ENCODE measurements at places on chromosomes 6 and 20.

GRCh38 chr6:8175046-8175777 is 72.9 kb upstream of the EEF1E1 start:
- no peak for DNase-seq

- DNase-seq = no peak
These were observed 76.7 kb downstream of the UBE3D start for GRCh38 chr6:82988930-82989351.

DNA sequence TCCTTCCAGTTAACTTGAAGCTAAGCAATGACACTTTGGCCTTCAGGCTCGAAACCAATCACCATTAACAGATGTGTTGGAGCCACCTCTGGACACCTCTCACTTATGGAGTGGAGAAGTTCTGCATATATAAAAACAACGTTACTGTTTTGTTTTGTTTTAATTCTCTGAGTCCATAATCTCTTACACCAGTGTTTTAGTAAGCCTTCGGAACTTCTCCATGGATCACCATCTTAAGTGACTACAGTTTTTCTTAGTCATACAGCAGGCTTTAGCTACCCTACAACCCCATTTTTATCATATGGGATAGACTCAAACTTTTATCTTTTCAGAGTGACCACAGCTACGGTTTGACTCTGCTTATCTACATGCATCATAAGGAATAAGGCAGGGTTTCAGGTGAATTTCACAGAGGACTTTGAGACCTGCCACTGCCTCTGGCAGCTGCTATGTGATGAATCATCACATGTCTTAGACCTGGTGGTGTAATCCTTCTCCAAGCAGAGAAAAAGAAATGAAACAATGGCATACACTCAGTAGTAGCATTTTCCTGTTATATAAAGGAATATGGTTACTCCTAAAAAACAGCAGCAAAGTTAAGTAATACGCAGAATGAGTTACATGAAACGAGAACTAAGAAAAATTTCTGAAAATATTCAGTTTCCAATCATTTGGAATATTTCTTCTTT is 5.5 kb upstream of the HDDC2 start:
- no peak for DNase-seq

GRCh38 chr6:170038708-170039107 is 252.2 kb downstream of the DLL1 start:
- no peak for DNase-seq

DNA sequence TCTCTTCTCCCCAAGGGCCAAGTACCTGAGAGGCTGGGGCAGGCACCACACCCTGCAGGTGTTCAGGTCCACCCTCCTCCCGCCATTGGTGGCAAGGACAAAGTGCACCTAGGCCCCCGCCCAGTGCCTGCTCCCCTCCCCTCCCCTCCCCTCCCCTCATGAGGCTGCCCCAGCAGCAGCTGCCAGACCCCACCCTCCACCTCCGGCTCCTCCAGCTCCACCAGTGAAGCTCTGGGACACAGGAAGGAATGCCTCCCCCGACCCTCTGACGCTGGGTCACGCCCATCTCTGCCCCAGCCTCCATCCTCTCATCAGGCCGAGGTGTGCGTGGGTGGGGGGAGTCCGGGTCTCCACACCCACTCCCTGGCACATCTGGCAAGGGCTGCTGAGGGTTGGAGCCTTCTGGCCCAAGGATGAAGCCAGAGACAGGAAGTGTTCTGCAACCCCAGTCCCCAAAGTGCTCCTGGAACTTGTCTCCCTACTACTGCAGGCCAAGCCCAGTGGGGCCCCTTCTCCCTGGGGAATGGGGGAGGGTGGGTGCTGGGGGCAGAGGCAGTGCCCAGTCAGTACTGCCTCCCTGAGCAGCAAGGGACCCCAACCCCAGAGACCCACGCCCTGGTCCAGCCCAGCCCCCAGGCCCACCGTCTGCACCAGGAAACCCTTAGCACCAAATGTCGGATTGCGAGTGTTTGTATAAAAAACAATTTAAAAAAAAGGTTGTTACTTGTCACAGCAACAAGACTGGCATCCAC is 1.6 kb upstream of the UCKL1 start:
- no peak for DNase-seq
